ENCODE measurements at places on chromosomes 7 and 10. TPM values are rescaled to one million over a fixed set of nuclear protein-coding genes. Genes with fewer than 3 reads are reported as not detected.

GRCh38 chr10:27355918-27356573, 115.4 kb upstream of the ACBD5 start:
- H3K4me1 ChIP-seq, result no peaks in the 10 kb centered on the region
- no peak overlapping the region for H3K4me3 ChIP-seq
- H3K36me3 ChIP-seq, result no peaks in the 10 kb centered on the region
- no peak for DNase-seq
- no peaks in the 10 kb centered on the region for H3K27me3 ChIP-seq

RAMP3 gene
- total RNA-seq, result 8.6 TPM

EXOSC1 gene
- total RNA-seq, result 17.9 TPM

DNA sequence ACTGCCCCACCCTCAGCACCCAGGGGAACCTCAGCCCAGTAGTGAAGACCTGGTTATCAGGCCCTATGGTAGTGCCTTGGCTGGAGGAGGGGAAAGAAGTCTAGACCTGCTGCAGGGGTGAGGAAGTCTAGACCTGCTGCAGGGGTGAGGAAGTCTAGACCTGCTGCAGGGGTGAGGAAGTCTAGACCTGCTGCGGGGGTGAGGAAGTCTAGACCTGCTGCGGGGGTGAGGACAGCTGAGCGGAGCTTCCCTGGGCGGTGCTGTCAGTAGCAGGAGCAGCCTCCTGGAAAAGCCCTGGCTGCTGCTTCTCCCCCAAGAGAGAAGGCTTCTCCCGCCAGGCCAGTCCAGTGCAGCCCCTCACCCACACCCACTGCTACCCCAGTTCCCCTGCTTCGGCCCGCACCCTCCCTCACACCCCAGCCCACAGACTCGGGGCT, 6.3 kb downstream of the NOS3 start:
- no peak overlapping the region for H3K4me3 ChIP-seq
- H3K27me3 ChIP-seq, result no peaks in the 10 kb centered on the region
- DNase-seq, result no peak

GRCh38 chr7:1727079-1727478, 57.0 kb downstream of the ELFN1 start:
- DNase-seq, result no peak
- no peaks in the 10 kb centered on the region for H3K27me3 ChIP-seq
- no peak overlapping the region for H3K27ac ChIP-seq
- no peak overlapping the region for H3K4me3 ChIP-seq
- H3K4me1 ChIP-seq, result no peaks in the 10 kb centered on the region

DNA sequence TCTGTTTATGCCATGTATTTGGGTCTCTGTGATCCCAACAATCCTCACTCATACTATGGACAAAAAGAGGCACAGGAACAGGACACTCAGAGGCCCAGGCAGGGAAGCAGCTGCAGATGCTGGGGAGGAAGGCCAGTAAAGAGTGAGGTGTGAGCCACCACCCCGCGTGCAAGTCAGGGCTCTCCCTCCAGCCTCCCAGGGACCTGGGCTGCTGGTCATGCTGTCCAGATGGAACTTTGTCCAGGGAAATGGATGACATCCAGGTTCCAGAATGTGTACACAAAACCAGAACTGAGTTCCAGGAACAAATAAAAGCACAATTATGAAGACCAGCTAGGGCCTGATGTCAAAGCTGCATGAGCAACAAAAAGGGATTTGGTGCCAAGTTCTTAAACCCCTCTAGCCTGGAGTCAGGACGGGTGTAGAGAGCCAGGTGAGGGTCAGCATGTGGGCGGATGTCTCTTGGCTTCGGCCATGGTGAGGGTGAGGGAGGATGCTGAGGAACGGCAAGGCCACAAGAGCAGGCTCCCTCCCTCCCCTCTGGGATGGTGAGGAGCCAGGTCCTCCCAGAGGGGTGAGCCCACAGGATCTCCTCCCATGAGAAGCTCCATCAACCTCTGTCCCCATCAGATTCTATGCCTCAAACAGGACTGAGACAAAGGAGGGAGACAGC, 739.7 kb downstream of the PARD3 start:
- H3K36me3 ChIP-seq, result no peaks in the 10 kb centered on the region
- no peak overlapping the region for H3K27ac ChIP-seq
- H3K4me3 ChIP-seq, result no peak overlapping the region

GRCh38 chr10:92880233-92880861, 32.0 kb downstream of the EXOC6 start:
- no peaks in the 10 kb centered on the region for H3K4me1 ChIP-seq
- no peak overlapping the region for H3K4me3 ChIP-seq
- no peaks in the 10 kb centered on the region for H3K36me3 ChIP-seq
- H3K27ac ChIP-seq, result no peak overlapping the region
- H3K27me3 ChIP-seq, result no peaks in the 10 kb centered on the region

CLDN15 gene
- 942 TPM for total RNA-seq

GRCh38 chr10:131063311-131063710, 248.2 kb downstream of the TCERG1L start:
- H3K4me3 ChIP-seq, result no peak overlapping the region
- no peaks in the 10 kb centered on the region for H3K27me3 ChIP-seq
- H3K36me3 ChIP-seq, result no peaks in the 10 kb centered on the region
- H3K4me1 ChIP-seq, result no peaks in the 10 kb centered on the region
- H3K27ac ChIP-seq, result no peak overlapping the region
- DNase-seq, result no peak

AS3MT gene
- total RNA-seq, result 5.8 TPM

NEURL1 gene
- total RNA-seq, result 51.8 TPM

BCAP29 gene
- total RNA-seq, result 20.6 TPM

DNA sequence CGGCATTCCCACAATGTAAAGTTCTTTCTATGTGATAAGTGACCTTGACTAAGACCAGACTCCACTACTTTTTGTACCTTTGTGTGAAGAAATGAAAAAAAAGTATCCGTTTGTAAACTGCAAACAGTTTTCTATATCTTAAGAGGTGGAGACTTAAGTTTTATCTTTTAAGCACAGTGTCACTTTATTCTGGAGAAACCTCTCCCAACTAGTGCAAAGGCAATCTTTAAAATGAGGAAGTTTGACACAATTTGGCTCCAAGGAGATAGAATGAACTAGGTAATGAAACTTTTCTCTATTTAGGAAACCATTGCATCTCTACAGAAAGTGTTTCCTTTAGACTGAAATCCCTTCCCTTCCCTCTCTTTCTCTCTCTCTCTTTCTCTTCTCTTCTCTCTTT, 122.9 kb downstream of the SAMD9 start:
- H3K27ac ChIP-seq, result no peak overlapping the region
- no peaks in the 10 kb centered on the region for H3K27me3 ChIP-seq
- no peak overlapping the region for H3K4me3 ChIP-seq
- no peaks in the 10 kb centered on the region for H3K36me3 ChIP-seq

- no peak for DNase-seq
- no peak overlapping the region for H3K4me3 ChIP-seq
- no peaks in the 10 kb centered on the region for H3K27me3 ChIP-seq
- peaks cover 5% of the 10 kb centered on the region for H3K4me1 ChIP-seq
- H3K27ac ChIP-seq, result peak overlapping the region; percentile 13
Measured at GRCh38 chr10:62689712-62690111, 114.8 kb upstream of the ADO start.

- no peak for DNase-seq
- H3K4me3 ChIP-seq, result no peak overlapping the region
- H3K36me3 ChIP-seq, result no peaks in the 10 kb centered on the region
- no peaks in the 10 kb centered on the region for H3K4me1 ChIP-seq
- no peak overlapping the region for H3K27ac ChIP-seq
Measured at GRCh38 chr7:18780266-18780665, 284.7 kb downstream of the HDAC9 start.

- H3K36me3 ChIP-seq, result no peaks in the 10 kb centered on the region
- no peak overlapping the region for H3K27ac ChIP-seq
- no peaks in the 10 kb centered on the region for H3K4me1 ChIP-seq
- DNase-seq, result no peak
Measured at GRCh38 chr10:35341521-35341920, 5.2 kb downstream of the CCNY start.

SNCG gene
- total RNA-seq, result not detected

GRCh38 chr7:150931199-150931869, 46.8 kb downstream of the KCNH2 start:
- H3K36me3 ChIP-seq, result no peaks in the 10 kb centered on the region
- no peak overlapping the region for H3K27ac ChIP-seq
- H3K27me3 ChIP-seq, result no peaks in the 10 kb centered on the region
- no peak overlapping the region for H3K4me3 ChIP-seq
- DNase-seq, result no peak
- H3K4me1 ChIP-seq, result no peaks in the 10 kb centered on the region

DNA sequence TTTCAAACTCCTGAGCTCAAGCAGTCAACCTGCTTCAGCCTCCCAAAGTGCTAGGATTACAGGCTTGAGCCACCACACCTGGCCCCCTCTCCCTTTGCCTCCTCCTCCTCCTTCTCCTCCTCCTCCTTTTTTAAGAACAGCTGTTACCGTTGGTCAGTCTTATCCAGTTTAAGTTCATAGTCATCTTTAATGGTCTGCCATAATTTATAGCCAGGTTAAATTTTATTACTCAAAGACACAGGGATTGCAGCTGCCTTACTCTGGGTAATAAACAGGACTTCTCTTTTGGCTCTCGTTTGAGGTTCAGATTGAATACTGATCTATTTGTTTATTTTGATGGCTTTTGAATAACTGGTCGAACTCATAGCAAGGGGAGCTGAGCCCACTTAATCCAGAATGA, 35.2 kb downstream of the ATOH7 start:
- no peaks in the 10 kb centered on the region for H3K36me3 ChIP-seq
- H3K27ac ChIP-seq, result no peak overlapping the region
- DNase-seq, result no peak
- H3K27me3 ChIP-seq, result no peaks in the 10 kb centered on the region

GRCh38 chr10:60950300-60950699, 6.3 kb upstream of the RHOBTB1 start:
- no peak overlapping the region for H3K4me3 ChIP-seq
- no peaks in the 10 kb centered on the region for H3K4me1 ChIP-seq
- H3K27me3 ChIP-seq, result no peaks in the 10 kb centered on the region
- no peak overlapping the region for H3K27ac ChIP-seq

ARMC10 gene
- 24.8 TPM for total RNA-seq

- no peak overlapping the region for H3K4me3 ChIP-seq
- H3K27ac ChIP-seq, result peak overlapping the region; percentile 87
- no peak for DNase-seq
- H3K27me3 ChIP-seq, result no peaks in the 10 kb centered on the region
- H3K4me1 ChIP-seq, result peaks cover 25% of the 10 kb centered on the region
Measured at GRCh38 chr10:6052247-6053221, 9.6 kb downstream of the IL2RA start.

GRCh38 chr7:130140551-130141160, 64.5 kb downstream of the TMEM209 start:
- no peaks in the 10 kb centered on the region for H3K4me1 ChIP-seq
- peak overlapping the region; percentile 75 for H3K27ac ChIP-seq
- no peak for DNase-seq
- peak overlapping the region; percentile 42 for H3K4me3 ChIP-seq

ATP6V1F gene
- 88.3 TPM for total RNA-seq

DNA sequence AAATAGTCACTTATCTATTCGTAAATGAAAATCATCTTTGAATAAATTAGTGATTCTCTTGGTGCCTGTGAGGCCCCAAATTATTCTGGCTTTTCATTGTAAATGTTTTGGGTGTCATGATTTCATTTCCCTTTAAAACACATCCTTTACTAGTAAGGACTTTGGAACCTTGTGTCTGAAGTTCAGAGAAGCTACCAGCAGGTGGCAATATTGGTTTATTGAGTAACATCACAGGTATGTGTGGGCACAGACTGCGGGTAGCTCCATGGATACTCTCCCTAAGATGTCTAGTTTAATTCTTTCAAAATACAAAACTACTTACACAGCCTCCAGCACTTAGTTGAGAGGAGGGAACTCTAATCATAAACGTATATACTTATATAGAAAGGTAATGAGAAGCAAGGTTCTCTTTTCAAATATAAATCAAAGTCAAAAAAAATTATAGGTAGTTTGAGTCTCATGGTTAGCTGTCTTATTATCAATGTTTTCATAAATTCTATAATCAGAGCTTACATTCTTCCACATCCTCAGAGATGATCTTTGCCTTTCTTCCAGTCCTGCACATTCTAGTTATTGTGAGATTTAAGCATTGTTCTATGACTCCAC, 449.6 kb downstream of the GRM8 start:
- H3K4me3 ChIP-seq, result no peak overlapping the region
- H3K36me3 ChIP-seq, result no peaks in the 10 kb centered on the region
- no peak overlapping the region for H3K27ac ChIP-seq

WNT2 gene
- not detected for total RNA-seq

HERC4 gene
- total RNA-seq, result 91.6 TPM

GRCh38 chr7:154503962-154504550, 451.9 kb downstream of the DPP6 start:
- DNase-seq, result no peak
- no peaks in the 10 kb centered on the region for H3K27me3 ChIP-seq
- H3K27ac ChIP-seq, result no peak overlapping the region

DNA sequence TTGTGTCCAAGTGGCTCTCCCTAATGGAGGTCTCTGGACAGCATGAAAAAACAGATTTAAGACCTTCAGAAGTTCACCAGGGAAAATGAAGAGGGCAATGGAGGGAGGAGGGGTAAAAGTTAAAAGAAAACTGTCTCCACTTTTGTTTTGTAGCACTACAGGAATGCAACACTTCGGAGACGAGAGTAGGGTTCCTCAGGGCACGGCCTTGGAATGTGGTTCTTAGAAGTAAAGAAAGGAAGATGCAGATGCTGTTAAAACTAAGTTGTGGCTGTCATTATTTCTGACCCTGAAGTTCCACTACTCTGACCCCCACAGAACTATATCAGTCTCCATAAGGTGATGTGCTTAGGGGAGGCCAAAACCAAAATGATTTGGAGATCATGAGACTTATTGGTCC, 335.1 kb downstream of the XPNPEP1 start:
- H3K4me3 ChIP-seq, result no peak overlapping the region
- H3K4me1 ChIP-seq, result no peaks in the 10 kb centered on the region
- H3K27me3 ChIP-seq, result no peaks in the 10 kb centered on the region
- no peak overlapping the region for H3K27ac ChIP-seq
- no peak for DNase-seq
- H3K36me3 ChIP-seq, result no peaks in the 10 kb centered on the region
